MG63 (cell line): ENCODE measurements at places on chromosomes 1 and 21. TPM values are rescaled to one million over a fixed set of nuclear protein-coding genes. Genes with fewer than 3 reads are reported as not detected.

Gene BSND
- total RNA-seq: not detected in 2 replicates

Gene BNIPL
- 0.20 and 5.5 TPM in 2 replicates for total RNA-seq

Gene TMEM82
- total RNA-seq: not detected in 2 replicates

Gene SERINC2
- total RNA-seq: 25.8 and 32.4 TPM in 2 replicates

Gene ABCA4
- total RNA-seq: 1.7 and 4.8 TPM in 2 replicates

Gene CDA
- total RNA-seq: not detected in 2 replicates

Gene C1QTNF12
- 0.26 TPM in 1 of 2 replicates, not detected in the other for total RNA-seq

Gene TTC24
- not detected in 2 replicates for total RNA-seq

Gene DMRTA2
- not detected in 2 replicates for total RNA-seq

Gene TGFB2
- total RNA-seq: 0.05 and 0.92 TPM in 2 replicates

Gene GSTM5
- total RNA-seq: not detected in 2 replicates
